ENCODE measurements at places on chromosomes 5 and 9. TPM values are rescaled to one million over a fixed set of nuclear protein-coding genes. Genes with fewer than 3 reads are reported as not detected.

Gene PCDHGB2
- 11.5 TPM for total RNA-seq

Gene GLRA1
- total RNA-seq: not detected

Gene TRIM41
- 22.4 TPM for total RNA-seq

Gene MSX2
- total RNA-seq: 0.74 TPM

Gene ENTREP1
- total RNA-seq: 24.8 TPM

Gene LPCAT1
- total RNA-seq: 7.7 TPM

GRCh38 chr9:15354713-15355112, 47.7 kb upstream of the TTC39B start:
- DNase-seq: no peak

- DNase-seq: no peak
Measured at GRCh38 chr9:124550072-124550471, 42.9 kb upstream of the NR5A1 start.

DNA sequence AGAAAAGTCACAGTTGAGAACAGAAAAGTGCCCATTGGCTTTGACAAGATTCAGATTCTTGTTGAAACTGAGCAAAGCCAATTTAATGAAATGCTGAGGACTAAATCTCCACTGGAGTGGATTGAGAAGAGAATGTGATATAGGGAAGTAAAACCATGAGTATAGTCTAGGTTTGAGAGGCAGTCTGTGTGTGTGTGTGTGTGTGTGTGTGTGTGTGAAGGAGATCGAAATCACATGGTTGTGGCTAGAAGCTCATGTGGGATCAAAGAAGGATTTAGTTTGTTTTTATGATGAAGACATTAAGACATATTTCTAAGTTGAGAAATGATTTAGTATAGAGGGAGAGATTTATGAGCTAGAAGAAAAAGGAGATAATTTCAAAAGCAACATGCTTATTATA, 275.7 kb upstream of the DAB2 start:
- DNase-seq: no peak

DNA sequence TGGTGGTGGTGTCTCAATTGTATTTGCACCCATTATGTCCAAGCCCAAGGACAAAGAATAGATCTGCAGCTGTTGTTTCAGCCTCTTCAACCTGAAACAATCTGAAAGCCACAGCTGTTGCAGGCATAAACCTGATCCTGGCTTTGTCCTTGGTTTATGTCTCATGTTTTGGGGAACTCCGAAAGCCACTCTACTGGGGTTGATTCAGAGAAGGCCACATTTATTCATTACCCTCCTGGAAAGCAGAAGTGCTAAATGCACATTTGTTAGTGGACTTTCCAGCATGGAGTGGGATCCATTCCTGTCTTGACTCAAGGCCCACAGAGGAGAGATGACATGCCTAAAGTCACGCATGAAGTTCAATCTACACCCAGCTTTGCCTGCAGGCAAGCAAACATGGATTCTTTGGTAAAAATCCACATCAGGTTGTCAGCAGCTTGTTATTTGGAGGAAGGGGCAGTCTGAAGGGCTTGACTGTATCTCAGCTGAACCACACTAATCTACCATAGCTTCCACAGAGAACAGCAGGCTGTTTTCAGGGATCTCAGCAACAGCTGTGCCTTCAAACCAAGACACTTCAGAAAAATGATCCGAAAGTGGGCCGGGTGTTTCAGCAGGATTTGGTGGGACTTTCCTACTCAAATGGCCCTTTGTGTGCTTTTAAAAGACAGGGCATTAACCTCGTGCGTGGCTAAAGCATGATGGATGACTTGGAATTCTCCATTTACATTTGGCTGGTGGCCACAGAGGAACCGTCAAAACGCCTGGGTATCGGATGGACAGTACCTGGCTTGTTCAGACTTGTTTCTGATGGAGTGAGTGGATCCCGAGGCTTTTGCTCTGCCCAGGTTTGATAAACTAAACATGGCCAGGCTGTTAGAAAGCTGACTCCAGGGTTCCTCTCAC, 36.2 kb upstream of the ADAM19 start:
- DNase-seq: no peak

GRCh38 chr5:116740771-116741170, 166.1 kb upstream of the SEMA6A start:
- no peak for DNase-seq

DNA sequence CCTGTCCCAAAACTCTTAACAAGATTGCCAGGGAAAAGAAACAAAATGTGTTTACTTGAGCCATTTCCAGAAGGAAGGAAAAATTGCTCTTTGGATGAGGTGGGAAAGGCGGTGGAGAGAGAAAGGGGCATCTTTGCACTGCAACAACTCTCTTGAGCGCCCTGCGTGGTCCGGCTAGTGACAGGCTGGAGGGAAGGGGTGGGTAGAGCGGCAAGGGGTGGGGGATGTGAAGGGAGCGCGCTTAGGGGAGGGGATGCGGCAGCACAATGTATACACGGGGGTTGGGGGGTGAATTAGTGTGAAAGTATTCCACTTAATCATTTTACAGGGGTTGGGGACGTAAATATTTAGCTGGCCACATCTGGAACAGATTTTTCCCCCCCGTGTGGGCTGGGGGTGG, 1.3 kb downstream of the FGF10 start:
- no peak for DNase-seq

DNA sequence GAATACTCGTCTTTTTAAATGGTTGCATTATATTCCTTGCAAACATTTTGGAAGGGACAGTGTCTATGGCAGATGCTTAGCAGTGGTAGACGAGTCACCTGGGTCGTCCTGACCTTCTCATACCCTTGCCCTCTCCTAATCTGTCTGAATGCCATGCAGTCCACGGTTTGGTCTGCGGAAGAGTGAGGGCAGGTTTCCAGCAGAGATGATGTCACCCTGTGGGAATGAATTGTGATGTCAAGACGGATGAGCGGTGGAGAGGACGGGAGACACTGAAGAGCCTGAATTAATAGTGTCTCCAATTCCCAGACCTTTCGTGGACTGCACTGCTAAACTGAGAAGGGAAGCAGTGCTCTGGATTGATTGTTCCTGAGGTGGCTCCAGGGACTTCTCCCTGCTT, 329.0 kb upstream of the PANK3 start:
- no peak for DNase-seq

- no peak for DNase-seq
Measured at GRCh38 chr9:128213746-128214497, 10.7 kb downstream of the DNM1 start.

All from heart right ventricle (tissue), 16 donors.